ENCODE measurements at places on chromosomes 16 and 17.

DNA sequence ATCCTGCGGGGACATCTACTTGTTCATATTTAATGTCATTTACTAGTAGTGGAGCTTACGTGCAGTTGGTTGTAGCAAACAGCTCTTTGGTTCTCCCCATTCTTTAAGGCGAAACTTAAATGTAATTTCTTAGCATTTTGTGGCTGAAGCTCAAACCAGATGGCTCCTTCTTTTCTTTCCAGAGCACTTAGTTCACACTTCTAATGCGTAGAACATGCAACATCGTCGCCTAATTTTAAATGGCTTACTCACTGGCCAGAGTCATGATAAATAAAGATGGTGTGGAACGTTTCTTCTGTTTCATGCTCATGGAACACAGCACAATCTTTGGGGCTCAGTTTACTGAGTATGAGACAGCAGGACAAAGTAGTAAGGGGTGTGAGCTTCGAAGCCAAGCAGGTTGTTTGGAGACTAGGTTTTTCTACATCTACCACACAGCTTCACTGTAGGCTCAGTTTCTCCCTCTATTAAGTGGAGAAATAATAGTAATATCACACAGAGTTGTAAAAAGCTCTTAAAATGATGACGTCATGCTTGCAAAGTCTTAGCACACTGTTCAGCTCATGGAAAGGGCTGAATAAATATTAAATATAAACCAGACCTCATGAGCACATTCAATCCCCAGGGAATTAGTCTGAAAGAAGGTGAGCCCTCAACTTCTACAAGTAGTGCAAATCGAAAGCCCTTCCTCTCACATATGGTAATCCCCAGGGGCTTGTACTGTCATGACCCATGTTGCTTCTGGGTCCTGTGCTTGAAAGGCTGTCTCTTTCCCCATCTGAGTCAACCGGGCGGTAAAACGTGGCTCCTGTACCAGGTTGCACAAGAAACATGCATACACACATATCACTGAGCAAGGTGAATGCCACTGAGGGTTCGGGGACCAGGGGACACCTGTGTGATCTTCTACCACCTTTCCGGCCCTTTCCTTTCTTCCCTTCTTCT, 384.3 kb downstream of the CDH13 start:
- DNase-seq = no peak

GRCh38 chr17:77877036-77877435, 81.5 kb upstream of the TNRC6C start:
- no peak for DNase-seq

DNA sequence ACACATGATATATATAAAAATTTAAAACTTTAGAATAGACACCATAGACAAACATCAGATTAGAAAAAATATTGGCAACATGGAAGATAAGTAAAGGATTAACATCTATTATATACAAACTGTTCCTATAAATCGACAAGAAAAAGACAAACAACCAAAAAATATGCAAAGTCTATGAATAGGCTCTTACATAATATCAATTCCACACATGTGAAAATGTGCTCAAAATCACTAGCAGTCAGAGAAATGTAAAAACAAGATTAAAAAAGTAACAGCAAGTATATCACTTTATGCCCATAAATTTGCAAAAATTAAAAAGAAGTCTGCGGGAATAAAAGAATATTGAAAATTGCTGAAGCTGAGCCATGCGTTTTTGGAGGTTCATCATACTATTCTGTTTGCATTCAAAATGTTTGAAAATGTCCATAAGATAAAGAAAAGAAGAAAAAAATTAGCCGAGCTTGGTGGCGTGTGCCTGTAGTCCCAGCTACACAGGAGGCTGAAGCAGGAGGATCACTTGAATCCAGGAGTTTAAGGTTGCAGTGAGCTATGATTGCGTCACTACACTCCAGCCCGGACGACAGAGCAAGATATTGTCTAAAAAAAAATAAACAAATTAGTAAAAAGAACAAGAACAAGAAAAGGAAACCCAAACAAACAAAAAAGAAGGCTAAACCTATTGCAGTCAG, 11.2 kb upstream of the ERN2 start:
- DNase-seq = peak; percentile 28

- DNase-seq = no peak
These were observed 141.2 kb downstream of the RBFOX3 start for GRCh38 chr17:79469646-79470045.

- peak; percentile 77 for DNase-seq
These were observed 9.3 kb downstream of the GIT1 start for GRCh38 chr17:29579866-29580771.

GRCh38 chr16:67531247-67531646, 2.6 kb downstream of the RIPOR1 start:
- no peak for DNase-seq

- DNase-seq = no peak
These were observed 2.5 kb upstream of the SPATA20 start for GRCh38 chr17:50544516-50544915.

DNA sequence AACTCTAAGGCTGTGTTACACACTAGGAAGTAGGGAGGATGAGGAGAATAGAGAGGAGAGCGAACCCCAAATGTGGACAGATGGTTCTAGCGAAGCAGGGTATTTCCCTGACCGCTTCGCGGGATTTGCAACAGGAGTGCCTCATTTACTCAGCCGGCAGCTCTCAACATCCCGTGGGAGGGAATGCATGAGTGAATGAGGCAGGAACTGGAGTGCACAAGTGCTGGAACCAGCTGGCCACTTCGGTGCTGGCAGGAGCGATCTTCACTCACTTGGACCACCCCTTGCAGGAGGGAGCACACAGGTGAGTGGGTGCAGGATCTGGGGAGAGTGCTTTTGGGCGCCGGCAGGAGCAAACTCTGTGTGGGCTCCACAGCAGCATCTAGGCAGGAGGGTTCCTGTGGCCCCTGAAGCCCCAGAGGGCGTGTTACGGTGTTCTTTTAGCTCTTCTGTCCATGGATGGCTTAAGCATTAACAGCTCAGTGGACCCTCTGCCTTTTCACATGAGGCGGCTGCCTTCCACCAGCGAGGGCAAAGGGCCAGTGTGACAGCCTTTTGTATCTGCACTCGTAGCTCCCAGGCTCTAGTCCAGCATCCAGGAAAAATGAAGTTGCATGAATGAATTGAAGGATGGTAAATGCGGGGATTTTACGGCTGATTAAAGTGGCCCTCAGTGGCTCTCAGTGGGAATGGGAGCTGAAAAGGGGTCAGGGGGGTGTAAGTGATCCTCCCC, 17.4 kb upstream of the ZNHIT3 start:
- no peak for DNase-seq

DNA sequence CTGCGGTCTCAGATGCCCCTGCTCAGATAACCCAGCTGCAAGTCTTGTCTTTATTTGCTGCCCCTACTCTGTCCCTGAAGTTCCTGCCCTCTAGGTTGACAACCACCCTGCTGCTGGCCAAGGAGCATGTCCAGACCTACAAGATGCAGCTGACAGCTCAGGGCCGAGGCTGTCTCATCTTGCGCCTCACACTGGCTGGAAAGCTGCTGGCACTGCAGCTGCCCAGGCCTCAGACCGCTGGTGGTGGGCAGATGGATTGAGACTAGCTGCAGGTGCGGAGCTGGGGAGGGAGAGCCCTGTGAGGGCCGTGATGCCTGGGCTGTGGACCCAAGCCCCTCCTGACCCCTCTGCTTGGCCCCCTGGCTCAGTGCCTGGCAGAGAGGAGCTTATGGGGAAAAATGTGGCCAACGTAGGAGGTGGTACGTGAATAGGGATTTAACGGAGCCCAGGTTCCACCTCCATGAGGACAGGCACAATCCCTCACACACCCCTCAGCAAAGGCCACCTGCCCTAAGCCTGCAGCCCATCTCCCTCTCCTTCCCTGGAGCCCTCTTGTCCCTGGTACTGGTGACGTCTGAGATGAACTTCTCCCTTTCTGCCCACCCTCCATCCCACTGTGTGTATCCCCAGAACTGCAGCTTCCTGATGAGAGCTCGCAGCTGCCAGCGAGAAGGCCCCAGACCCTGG, 8.3 kb upstream of the GALK1 start:
- no peak for DNase-seq

DNA sequence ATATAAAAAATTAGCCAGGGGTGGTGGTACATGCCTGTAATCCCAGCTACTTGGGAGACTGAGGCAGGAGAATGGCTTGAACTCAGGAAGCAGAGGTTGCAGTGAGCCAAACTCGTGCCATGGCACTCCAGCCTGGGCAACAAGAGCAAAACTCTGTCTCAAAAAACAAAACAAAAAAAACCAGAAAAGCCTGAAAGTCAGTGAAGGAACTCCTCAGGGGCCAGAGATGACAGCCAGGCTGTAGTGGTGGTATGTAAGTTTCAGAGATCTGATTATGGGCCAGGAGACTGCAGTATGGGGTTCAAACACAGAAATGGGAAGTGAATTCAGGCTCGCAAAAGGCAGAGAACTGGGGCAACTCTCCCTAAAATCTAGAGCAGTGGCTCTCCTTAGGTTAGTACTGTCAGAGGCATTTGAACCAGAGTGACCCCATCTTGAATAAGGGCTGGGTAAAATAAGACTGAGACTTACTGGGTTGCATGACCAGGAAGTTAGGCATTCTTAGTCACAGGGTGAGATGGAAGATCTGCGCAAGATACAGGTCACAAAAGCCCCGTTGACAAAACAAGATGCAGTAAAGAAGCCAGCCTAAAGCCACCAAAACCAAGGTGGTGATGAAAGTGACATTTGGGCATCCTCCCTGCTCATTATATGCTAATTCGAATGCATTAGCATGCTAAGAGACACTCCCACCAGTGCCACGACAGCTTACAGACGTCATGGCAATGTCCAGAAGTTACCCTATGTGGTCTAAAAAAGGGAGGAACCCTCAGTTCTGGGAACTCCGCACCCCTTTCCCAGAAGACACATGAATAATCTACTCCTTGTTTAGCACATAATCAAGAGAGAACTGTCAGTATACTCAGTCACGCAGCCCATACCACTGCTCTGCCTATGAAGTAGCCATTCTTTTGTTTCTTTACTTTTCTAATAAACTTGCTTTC, 120.2 kb upstream of the XYLT1 start:
- DNase-seq = peak; percentile 85

- DNase-seq = no peak
These were observed 5.8 kb downstream of the RPAIN start for GRCh38 chr17:5425826-5426225.

DNA sequence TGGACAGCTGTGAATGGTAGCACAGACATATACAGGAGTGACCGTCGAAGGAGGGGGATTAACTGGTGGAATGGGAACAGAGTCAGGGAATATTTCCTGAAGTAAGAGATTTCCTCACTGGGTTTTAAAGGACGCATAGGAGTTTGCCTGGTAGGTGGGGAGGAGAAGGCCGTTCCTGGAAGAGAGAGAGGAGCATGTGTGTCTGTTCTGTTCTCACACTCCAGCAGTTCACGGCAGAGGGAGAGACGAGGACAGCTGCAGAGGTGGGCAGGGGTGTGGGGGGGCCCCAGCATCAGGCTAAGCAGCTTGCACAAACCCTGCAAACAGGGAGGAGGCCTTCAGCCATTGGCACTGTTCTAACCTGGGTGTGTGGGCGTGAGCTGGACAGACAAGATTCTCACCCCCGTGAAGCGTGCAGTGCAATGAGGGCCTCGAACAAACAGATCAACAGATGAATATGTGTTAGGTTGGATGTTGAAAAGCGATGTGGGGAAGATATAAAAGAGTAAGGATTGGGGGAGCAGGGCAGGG, 85.3 kb upstream of the GSE1 start:
- DNase-seq = no peak

DNA sequence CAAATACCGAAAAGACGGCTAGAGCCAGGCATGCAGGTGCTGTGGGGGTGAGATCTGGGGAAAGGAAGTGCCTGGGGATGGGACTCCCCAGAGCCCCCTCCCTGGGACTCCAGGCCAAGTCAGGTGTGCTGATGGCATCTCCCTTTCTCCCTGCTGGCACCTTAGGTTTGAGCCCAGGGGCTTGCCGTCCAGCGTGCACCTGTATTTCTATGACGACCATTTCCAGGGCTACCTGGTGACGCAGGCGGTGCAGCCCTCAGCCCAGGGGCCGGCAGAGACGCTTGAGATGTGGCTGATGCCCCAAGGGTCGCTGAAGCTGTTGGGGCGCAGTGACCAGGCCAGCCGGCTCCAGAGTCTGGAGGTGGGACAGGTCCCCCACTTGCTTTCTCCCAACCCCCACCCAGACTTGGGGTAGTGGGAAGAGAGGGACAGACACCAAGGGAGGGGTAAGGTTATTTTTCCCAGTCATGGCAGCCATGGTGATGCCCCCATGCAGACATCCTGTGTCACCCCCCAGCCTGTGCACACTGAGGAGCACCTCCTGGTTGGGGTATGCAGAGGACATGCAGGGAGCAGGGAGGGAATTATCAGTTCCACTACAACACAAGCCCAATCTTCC, 11.1 kb downstream of the XYLT2 start:
- DNase-seq = no peak

DNA sequence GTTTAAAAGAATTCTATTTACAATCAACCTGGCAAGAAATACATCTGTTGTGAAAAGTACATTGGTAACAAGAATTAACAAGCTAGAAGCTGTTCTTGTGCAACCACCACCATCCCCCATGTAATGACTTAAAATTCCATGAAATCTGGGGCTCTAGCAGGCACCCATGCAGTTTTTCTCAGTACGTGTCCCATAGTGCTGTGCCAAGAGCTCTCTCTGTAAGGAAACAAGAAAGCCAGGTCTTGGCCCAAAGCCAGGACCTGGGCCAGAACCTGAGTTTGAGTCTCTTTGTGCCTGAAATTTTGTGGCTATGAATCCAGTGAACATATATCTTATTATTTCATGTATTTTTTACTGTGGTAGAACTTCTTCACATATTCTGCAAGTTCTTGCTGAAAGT, 46.6 kb downstream of the NUP93 start:
- DNase-seq = no peak

DNA sequence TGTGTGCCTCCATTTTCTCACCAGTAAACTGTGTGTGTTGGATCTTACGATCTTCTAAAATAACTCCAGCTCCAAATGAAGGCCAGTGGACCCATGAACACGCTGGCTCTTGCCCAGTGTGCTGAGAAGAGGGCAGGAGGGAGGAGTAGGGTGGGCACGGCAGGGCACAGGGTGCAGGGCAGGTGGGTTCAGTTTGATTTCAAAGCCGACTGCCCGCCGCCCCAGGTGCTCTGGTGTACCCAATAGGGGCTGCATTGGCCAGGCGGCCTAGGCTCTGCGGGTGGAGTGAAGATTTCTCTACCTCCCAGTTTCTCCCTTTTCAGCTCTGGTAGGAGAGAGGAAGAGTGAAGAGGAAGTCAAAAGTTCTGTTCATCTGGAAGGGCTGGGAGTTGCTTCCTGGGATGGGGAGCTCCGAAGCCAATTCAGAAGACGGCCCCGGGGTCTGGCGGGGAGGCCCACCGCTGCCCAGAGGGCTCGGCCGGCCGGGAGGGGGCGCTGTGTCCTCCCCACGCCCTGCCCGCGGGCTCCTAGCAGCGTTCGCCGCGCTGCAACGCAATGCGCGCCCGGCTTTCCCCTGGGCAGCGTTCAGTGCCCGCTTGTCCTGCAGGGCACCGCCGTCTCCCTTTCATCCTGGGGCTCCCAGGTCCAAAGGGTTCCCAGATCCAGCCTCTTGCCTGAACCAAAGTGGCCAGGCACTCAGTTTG, 1.1 kb upstream of the CRHR1 start:
- no peak for DNase-seq

GRCh38 chr17:80187090-80187489, 17.3 kb downstream of the CARD14 start:
- peak; percentile 29 for DNase-seq

Data from M059J (cell line).